ENCODE measurements at places on chromosomes 13 and 19.

- no peak for DNase-seq
Observed at GRCh38 chr13:105497597-105497996, 1037.9 kb downstream of the EFNB2 start.

DNA sequence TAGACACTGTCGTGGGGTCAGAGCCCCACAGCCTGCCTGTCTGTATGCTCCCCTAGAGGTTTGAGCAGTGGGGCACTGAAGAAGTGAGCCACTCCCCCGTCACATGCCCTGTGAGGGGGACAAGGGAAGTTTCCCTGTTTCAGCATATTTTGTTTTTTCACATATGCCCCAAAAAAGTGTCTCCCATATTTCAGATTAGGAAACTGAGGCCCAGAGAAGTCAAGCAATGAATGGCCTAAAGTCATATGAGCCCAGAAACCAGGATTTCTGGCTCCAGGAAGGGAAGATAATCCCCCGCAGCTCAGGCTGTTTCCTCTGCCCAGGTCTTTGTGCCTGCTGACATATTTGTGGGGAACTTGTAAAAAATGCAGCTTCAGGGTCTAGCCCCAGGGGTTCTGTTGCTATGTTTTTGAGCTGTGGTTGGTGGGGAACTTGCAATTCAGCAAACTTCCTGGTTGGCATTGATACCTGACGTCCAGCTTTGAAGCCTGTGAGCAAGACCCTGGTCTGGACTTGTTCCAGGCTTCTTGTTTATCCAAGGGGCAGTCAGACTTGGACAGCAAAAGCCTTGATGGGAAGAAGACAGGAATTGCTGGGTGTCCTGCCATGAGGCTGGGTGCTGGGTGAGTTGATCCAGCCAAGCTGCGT, 9.5 kb downstream of the RASL11A start:
- DNase-seq = no peak

DNA sequence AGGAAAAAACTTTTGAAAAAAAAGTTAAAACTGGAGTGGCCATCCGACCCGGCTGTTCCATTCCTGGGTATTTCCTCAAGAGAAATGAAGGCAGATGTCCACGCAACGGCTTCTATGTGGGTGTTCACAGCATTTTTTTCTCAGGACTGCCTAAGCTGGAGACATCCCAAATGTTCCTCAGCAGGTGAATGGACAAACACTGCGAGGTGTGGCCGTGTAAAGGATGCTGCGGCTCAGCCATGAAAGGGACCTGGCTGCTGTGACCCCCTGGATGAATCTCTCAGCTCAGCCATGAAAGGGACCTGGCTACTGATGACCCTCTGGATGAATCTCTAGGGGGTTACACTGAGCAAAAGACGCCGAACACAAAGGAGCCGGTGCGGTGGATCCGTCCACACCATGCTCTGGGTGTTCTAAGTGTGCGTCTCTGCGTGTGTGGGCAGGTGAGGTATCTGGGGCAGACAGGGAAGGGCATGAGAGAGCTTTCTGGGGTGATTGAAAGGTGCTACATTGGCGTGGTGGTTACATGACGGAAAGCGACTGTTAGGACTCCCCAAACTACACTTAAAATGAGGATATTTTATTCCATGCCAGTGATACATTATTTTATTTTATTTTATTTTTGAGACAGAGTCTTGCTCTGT, 7.2 kb upstream of the ASPDH start:
- DNase-seq = no peak

- DNase-seq = no peak
Observed at GRCh38 chr19:1220976-1221903, 15.7 kb downstream of the STK11 start.

DNA sequence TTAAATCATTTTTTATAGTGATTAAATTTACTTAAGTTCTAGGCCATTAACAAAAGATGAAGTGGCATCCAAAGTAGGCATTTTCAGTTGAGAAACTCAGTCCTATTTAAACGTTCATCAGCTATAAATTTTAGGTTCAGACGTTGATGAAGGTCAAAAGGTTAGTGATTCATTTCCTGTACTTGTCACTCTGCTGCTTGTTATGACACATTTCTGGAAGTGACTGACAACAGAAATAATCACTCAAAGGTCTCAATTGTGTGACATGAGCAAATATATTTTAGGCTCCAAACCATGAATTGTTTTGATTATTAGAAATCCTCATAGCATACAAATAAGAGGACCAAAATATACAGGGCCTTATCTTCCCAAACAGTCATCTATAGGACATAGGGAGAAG, 10.3 kb upstream of the EDNRB start:
- DNase-seq = no peak

- DNase-seq = no peak
Observed at GRCh38 chr19:15864824-15865223, 33.0 kb downstream of the CYP4F2 start.

GRCh38 chr13:49604570-49604969, 19.2 kb upstream of the RCBTB1 start:
- no peak for DNase-seq

GRCh38 chr13:19985219-19985556, 26.7 kb downstream of the ZMYM2 start:
- DNase-seq = no peak

GRCh38 chr13:86986448-86986847, 684.7 kb upstream of the SLITRK5 start:
- DNase-seq = no peak

GRCh38 chr13:40626561-40626960, 39.9 kb downstream of the FOXO1 start:
- no peak for DNase-seq

- DNase-seq = no peak
Observed at GRCh38 chr13:93462151-93462550, 235.5 kb downstream of the GPC6 start.

- no peak for DNase-seq
Observed at GRCh38 chr13:29131881-29132668, 311.9 kb downstream of the MTUS2 start.
